ENCODE measurements at places on chromosomes 6 and 20.

DNA sequence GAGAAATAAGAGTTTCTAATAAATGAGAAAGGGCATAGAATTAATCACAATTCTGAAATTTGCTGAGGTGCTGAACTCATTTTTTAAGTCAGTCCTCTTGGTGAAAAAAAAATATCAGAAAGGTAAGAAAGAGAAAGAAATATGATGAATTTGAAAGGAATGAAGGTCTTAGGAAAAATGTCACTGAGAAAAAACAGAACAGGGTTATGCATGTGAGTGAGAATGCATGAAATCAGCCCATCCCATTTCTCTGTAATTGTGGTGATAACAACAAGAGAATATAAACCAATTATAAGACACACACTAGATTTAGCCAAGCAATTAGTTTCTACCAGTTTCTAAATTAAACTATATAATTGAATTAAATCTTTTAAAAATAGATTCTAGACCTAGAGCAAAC, 138.9 kb downstream of the TBX18 start:
- DNase-seq = no peak

GRCh38 chr6:151441390-151442166, 10.3 kb downstream of the RMND1 start:
- no peak for DNase-seq

- DNase-seq = no peak
These were observed 560.8 kb upstream of the IMPG1 start for GRCh38 chr6:76633259-76633658.

DNA sequence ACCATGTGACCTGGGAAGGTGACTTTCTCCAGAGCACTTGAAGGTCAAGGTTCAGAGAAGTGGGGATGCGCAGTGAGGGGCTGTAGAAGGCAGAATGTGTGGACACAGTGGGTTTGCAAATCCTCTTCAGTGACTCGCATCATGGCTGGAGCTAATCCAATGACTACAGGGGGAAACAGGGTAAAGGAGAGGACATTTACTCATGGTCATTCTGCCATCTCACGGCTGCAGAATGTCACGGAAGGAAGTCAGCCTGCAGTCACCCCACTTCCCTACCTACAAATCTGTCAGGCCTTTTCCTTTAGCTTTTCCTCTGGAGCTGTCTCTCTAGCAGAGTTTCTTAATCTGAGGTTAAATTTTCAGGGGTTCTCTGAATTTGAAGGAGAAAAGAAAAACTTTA, 337.6 kb downstream of the CDC5L start:
- DNase-seq = peak; percentile 27

DNA sequence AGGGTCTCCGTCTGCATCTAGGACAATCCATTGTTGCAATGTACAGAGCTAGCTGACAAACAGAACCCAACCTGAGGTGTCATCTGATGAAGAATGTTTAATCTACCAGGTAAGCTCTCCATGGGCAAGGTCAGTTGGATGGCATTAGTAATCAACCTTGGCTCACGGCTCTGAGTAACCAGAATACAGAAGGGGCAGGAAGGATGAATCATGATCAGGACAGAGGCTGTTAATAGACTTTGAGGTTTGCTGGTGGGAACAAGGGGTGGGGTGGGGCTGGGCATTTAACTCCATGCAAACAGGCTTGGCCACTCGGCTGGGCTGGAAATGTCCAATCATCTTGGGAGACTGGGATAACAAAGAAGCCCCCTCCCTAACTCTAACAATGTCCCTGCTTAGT, 77.1 kb upstream of the MRPS10 start:
- DNase-seq = peak; percentile 80

DNA sequence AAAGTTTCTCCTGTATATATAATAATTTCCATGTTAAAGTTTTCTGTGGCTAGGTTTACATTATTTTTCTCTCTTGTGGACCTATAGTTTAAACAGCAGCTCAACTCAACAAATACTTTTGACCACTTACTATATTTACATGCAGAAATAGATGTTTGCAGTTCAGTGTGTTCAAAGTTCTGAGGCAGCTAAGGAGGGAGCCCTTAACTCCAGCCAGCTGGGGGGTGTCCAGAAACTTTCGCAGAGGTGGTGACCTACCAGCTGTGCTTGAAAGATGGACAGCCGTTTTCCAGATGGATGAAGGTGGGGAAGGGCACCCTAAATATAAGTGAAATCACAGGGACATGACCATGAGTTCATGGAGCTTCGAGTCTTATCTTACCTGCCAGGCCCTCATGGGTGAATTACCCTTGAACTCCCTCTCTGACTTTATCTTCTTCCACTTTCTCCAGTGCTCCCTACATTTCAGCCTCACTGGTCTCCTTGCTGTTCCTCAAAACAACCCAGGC, 33.4 kb downstream of the DHX35 start:
- DNase-seq = no peak

- DNase-seq = no peak
These were observed 153.6 kb downstream of the COL21A1 start for GRCh38 chr6:56093776-56094175.

- DNase-seq = no peak
These were observed 131.8 kb downstream of the NFATC2 start for GRCh38 chr20:51410586-51411325.

DNA sequence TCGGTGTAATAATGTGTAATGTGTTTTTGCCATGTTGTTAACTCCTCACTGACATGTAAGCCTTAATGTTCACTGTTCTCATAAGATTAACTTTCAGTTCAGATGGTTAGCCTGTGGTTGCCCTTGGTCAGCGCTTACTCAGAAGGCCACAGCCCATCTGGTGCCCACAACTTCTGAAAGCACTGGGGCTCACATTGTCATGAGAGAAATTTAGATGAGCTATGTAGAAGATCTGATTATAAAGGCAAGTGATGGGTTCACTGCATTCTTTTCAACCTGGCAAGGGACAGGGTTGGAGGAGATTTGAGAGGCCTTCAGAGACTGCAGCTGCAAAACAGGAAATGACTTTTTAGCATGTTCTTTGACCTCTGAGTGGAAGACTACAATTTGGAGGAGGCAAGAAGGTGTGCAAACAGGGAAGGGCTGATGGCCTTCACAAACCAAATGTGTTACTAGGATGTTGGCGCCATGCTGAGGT, 242.3 kb upstream of the SUPT3H start:
- DNase-seq = peak; percentile 82

GRCh38 chr6:45822246-45822812, 193.3 kb downstream of the CLIC5 start:
- no peak for DNase-seq

- no peak for DNase-seq
These were observed 603.4 kb downstream of the MMUT start for GRCh38 chr6:48859562-48860123.

DNA sequence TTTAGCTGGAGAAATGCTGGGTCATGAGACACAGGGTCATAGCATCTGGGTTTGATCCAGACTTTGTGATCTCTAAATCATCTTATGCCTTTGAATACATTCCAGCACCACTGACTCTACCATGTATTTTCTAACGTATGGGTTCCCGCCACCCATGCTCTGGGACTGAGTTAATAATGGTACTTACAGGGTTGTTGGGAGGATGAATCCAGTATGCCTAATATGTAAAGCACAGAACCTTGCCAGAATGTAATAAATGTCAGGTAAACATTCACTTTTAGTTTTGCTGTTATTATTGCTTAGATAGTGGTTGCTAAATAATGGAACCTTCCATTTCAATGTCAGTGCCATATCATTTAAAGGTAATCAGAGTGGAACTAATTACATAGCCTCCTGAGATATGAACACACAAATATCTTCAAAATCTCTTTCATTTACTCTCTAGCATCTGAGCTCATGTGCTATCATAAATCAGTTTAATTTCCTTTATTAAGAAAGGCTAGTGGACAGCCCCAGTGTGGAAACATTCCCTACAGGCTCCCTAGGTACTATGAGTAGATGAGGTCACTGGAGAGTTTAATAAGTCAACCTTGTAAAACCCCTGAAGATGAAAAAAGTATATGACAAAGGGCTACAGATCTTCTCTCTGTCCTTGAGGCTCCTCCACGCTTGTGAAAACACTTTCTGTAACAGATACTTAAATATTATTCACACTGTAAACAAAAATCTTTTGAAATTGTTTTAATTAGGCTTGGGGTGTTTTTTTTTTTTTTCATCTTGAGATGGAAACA, 226.6 kb downstream of the ALDH8A1 start:
- peak; percentile 23 for DNase-seq

DNA sequence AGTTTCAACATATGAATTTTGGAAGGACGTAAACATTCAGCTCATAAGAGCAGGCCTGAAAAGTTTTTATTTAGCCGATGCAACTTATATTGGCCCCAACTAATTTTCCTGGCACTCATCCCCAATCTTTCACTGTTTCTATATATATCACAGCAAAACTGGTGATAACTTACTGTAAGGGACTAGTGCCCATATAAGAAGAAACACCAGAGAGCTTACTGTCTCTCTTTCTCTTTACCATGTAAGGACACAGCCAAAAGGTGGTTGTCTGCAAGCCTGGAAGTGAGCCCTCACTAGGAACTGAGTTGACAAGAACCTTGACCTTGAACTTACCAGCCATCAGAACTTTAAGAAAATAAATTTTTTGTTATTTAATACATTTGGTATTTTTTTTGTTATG, 807.4 kb upstream of the CITED2 start:
- no peak for DNase-seq

GRCh38 chr6:130997061-130997753, 65.8 kb downstream of the EPB41L2 start:
- peak; percentile 47 for DNase-seq

DNA sequence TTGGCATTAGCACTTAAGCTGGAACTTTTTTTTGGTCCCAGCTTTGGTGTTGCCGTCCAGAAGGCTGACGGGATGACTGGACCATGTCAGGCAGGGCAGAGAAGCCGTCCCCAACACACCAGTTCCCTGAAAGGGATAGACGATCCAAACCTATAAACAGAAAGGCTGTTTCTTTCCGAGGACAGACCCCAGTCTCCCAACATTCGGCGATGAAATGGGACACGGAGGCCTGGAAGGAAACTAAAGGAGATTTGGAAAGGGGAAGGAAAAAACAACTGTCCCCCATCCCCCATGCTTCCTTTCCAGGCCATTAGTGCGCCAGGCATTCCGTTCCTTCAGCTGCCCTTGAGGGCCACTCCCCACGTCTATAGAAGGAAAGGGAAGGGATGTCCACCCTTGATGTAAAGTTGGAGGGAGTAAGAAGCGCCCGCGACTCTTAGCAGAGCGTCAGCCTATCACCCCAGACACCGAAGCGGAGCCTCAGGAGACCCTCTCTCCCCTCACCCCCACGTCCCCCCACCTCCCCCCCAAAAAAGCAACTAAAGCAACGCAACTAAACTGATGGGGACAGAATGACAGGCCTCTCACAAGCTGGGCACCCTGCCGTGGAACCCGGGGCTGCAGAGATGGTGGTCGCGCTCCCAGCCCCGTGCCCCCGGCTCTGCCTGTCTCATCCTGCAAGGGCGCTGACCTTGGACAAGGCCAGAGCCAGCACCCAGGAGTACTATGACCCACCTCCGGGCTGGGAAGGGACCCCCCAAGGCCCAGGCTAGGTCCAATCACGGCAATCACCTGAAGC, 638 bp downstream of the BLCAP start:
- DNase-seq = peak; percentile 53

DNA sequence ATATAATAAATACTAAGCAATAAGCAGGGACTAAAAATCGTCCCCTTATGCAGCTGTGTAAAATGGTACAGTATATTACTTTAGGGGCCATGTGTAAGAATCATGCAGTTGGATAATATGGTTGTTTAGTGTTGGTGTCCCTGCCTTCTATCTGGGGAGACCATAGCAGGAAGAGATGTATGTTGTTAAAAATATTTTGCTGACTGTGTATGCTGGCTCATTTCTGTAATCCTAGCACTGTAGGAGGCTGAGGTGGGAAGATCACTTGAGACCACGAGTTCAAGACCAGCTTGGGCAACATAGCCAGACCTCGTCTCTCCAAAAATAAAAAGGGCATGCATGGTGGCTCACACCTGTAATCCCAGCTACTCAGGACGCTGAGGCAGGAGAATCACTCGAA, 5.6 kb downstream of the PANK2 start:
- DNase-seq = no peak

GRCh38 chr6:41439524-41440418, 104.4 kb downstream of the NCR2 start:
- DNase-seq = no peak

DNA sequence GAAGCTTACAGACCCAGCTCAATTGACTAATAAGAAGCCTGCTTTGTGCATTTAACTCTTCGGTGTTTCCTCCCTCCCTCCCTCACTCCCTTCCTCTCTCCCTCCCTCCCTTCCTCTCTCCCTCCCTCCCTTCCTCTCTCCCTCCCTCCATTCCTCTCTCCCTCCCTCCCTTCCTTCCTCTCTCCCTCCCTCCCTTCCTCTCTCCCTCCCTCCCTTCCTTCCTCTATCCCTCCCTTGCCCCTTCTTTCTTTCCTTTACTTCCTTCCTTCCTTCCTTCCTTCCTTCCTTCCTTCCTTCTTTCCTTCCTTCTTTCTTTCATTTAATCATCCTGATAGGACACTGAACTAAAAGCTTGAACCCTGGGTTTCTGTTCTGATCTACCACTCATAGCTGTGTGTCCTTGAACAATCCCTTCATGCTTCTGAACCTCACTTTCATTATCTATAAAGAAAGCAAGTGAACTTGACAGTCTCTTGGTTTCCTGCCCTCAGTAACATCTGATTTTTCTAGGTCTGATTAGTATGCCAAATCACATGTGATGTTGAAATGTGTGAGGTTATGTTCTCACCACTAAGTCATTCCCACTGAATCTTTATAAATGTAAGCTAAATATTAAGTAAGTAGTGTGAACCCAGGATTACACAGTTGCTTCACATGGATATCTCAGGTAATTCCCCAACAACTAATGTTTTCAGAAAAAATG, 132.3 kb upstream of the BMP2 start:
- no peak for DNase-seq

- DNase-seq = no peak
These were observed 54.3 kb downstream of the NUS1 start for GRCh38 chr6:117729613-117730012.

DNA sequence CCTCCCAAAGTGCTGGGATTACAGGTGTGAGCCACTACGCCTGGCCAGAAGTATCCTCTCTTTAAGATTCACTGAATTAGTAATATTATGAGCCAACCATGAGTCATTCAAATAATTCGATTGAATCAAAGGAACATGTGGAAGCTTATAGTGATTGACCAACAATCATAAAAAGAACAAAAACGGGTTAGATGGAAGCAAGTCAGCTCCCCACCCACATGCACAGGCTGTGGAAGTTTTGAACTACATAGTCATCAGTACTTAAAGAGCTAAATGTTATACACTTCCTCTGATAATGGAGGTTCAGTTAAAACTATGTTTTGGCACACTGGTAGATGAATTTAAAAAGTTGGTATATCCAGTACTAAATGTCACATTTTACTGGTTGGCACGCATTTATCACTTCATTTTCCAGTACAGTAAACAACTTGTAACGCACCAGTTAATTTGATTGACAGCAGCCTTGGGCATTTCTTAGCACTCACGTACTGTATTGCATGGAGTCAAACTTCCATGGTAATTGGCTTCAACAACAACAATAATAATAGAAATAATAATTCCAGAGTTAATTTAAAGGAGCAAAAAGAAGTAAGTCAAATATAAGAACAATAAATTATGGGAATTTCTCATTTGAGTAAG, 1107.3 kb upstream of the MAP3K7 start:
- DNase-seq = no peak
